ENCODE measurements at places on chromosomes 1 and 21.

GRCh38 chr1:15584489-15585363 is at the start of gene AGMAT:
AGMAT (minus strand) TSS chr1:15585051; CDS start chr1:15584967, 84 bp downstream.
- DNase-seq: peak; percentile 72

DNA sequence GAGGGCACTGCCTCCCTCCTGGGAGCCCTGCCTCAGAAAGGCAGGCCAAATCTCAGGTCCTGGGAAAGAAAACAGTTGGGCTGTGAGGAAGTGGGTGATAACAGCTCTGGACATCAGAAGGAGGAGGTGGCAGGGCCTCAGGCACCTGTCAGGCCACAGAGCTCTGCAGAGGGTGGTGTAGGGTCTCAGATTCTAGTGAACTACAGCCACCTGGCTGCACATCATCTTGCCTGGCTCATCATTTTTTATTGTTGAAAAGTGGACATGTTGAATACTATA is 15.3 kb upstream of the ZNF678 start:
- no peak for DNase-seq

DNA sequence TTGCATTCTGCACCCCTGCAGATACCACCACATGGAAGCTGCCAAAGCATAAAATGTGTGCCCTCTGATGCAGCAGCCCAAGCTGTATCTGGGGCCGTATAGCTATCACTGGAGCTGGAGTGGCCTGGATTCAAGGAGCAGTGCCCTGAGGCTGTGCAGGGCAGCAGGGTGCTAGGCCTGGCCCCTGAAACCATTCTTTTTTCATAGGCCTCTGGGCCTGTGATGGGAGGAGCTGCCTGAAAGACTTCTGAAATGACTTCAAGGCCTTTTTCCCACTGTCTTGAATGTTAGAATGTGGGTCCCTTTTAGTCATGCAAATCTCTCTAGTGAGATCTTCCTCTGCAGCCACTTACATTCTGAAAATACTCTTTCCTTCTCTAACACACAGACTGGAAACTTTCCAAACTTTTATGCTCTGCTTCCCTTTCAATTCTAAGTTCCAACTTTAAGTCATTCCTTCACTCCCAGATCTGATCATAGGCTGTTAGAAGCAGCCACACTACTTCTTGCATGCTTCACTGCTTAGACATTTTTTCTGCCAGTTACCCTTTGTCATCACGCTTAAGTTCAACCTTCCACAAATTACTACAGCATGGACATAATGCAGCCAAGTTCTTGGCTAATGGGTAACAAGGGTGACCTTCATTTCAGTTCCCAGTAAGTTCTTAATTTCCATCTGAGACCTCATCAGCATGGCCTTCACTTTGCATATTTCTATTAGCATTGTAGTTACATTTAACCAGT is 42.4 kb downstream of the DRAM2 start:
- no peak for DNase-seq

DNA sequence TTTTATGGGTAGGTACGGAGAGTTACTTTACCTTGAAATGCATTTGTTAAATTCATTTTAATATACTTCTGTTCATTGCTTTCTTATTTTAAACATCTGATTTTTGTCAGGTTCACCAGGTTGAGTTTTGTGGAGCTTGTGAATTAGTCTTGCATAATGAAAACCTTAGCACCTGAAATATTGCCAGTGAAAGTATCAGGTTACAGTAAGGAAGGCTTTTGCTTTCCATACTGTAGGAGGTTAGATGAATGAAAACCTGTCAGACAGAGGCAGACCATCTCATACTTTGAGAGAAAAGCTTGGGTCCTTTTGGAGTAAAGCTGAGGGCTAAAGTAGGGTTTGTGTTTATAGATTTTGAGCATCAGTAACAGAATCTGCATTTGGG is 34.7 kb downstream of the THRAP3 start:
- DNase-seq: no peak

DNA sequence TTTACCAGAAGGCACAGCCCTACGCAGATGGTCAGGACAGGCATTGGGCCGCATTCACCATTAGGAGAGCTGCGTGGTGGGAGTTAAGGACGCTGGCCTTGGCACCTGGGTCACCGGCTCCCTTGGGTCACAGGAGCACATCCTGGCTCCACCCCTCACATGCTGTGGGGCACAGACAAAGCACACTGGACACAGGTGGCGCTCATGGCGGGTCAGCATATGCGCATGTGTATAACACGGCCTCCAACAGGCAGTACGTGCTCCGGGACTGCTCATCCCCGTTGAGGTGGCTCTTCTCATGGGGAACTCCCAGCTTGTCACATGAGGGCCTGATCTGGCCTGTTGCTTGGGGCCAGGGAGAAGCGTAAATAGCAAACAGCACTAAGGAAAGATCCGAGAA is 25.0 kb downstream of the PGBD5 start:
- no peak for DNase-seq

DNA sequence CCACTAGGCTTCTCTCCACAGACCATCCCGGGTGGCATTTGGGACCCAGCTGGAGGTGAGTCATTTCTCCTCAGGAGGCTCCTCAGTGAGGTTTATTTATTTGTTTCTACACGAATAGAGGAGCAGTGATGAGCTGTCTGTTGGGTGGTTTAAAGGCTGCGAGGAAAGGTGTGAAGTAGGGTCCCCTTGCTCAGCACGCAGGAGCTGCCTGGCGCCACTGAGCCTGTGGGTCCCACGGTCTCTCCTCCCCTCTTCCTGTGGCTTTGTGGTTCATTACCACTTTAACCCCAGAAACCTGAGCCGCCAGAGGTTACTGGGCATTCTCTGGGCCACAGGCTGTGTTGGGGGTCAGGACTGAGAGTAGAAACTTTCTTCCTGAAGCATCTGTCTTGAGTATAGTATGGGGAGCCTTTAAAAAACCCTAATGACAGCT is 39.9 kb downstream of the IL6R start:
- DNase-seq: no peak
